AG09309 (cell line): ENCODE measurements at places on chromosomes 16 and 17.

GRCh38 chr16:87328846-87329245 lies 11.7 kb upstream of the C16orf95 start:
- no peak for DNase-seq

DNA sequence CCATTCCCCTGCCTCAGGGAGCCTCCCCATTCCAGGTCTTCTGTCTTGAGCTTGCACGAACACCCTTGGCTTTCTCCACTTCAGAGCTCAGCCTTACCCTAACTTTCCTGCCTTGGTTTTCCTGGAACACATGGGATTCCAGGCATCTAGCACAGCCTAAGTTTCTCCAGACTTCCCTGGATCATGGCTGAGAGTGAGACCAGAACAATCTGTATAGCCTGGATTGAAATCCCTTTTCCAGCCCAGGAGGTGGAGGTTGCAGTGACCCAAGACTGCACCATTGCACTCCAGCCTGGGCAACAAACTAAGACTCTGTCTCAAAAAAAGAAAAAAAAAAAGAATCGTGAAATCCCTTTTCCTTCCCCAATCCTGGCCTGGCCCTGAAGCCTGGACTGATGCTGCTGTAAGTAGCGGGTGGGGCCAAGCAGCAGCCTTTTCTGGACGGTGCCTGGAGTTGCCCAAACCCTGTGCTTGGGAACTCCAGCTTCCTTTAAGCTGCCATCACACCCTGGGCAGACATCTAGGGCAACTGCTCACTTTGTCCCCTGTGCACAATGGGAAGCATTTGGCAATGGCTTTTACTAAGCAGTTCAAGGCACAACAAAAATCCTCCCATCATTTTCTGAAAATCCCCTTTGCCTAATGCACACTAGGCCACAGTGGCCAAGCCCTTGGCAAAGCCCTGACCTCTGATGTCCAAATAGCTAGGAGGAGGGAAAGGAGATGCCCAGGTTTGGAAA lies 12.0 kb upstream of the SLC16A5 start:
- no peak for DNase-seq

- no peak for DNase-seq
Observed at GRCh38 chr16:80100846-80101451, 439.8 kb upstream of the DYNLRB2 start.

DNA sequence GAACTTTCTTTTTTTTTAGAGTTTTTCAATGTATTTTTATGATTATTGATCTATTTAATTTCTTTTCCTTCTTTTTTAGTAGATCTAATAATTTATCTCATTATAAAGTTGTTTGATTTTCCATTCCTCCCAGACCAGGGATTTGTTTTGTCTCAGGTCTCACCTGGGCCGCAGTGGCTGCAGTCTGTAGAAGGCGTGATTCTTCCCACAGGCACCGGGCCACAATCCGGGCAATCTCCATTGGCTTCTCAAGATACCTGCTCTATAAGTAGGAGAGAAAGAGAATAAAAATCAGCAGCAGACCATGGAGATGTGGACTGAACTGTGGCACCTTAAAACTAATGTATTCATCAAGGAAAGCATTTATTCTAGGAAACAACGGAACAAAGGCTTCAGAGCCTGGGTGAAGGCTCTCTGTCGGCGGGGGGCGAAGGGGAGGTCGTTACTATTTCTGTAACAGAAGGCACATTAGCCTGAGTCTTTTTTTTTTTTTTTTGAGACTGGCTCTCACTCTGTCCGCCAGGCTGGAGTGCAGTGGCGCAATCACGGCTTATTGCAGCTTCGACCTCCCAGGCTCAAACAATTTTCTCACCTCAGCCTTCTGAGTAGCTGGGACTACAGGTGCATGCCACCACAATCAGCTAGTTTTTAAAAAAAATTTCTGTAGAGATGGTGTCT lies 42.7 kb downstream of the STAT3 start:
- DNase-seq = no peak

DNA sequence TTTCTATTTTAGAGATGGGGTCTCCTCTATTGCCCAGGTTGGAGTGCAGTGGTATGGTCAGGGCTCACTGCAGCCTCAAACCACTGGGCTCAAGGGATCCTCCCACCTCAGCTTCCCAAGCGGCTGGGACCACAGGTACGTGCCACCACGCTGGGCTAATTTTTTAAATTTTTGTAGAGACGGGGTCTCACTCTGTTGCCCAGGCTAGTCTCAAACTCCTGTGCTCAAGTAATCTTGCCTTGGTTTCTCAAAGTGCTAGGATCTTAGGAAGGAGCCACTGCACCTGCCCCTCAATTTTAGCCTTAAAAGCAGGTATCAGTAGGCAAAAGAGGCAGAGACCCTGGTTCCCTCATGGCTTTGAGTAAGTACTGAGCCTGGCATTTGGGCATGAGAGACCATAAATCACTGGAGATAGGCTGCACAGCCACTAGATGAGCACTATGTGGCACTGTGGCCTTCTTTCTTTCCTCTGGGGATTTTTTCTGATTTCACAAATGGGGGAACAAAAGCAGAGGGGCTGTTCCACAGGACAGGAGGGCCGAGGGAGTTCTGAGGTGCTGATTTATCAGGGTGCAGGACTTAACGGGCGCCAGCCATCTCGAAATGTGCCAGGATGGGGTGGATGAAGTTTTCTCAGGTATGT lies 82.2 kb downstream of the PLXDC1 start:
- DNase-seq = no peak
